Activated naive CD8-positive, alpha-beta T cell treated with anti-CD3 and anti-CD28 coated beads, Interleukin-2, amount 10 ng/mL, durations not matched to agents 7 days and 5 days (primary cell): ENCODE measurements at places on chromosomes 7 and 10. TPM values are rescaled to one million over a fixed set of nuclear protein-coding genes. Genes with fewer than 3 reads are reported as not detected.

C10orf95 gene
- 0.28 TPM for total RNA-seq

CPSF4 gene
- total RNA-seq = 61.5 TPM

EBF3 gene
- total RNA-seq = not detected

KAZALD1 gene
- total RNA-seq = not detected
